Caki2 (cell line): ENCODE measurements at places on chromosomes 6 and 20. TPM values are rescaled to one million over a fixed set of nuclear protein-coding genes. Genes with fewer than 3 reads are reported as not detected.

Gene PMEPA1
- 68.1 and 97.6 TPM in 2 replicates for total RNA-seq

Gene RAET1L
- total RNA-seq: not detected in 2 replicates

Gene CST2
- total RNA-seq: 240 and 270 TPM in 2 replicates

Gene PACSIN1
- not detected in 2 replicates for total RNA-seq

Gene DBNDD2
- total RNA-seq: 2.5 and 21.5 TPM in 2 replicates

Gene ZNF165
- total RNA-seq: 2.1 and 2.4 TPM in 2 replicates

Gene KIAA1755
- total RNA-seq: 0.20 TPM in 1 of 2 replicates, not detected in the other

Gene RAD21L1
- 0.57 and 0.67 TPM in 2 replicates for total RNA-seq

Gene DST
- total RNA-seq: 62.2 and 71.2 TPM in 2 replicates

Gene ENPP5
- 0.09 and 0.74 TPM in 2 replicates for total RNA-seq

Gene TCP11
- total RNA-seq: 2.0 TPM in 1 of 2 replicates, not detected in the other

Gene CST8
- not detected in 2 replicates for total RNA-seq

Gene MCHR2
- not detected in 2 replicates for total RNA-seq

Gene CTAGE9
- not detected in 2 replicates for total RNA-seq

Gene NOX3
- total RNA-seq: not detected in 2 replicates

Gene PGC
- total RNA-seq: 5.8 TPM in 1 of 2 replicates, not detected in the other

Gene NKX2-2
- total RNA-seq: not detected in 2 replicates

Gene DHX16
- 31.4 and 37.5 TPM in 2 replicates for total RNA-seq

Gene ADGRF1
- 52.7 and 53.6 TPM in 2 replicates for total RNA-seq

Gene CST4
- total RNA-seq: 16.1 and 28.3 TPM in 2 replicates

Gene APCDD1L
- not detected in 2 replicates for total RNA-seq

Gene PNISR
- 7.1 and 11.8 TPM in 2 replicates for total RNA-seq

Gene FLRT3
- 36.7 and 56.1 TPM in 2 replicates for total RNA-seq

Gene GRIK2
- 0.03 TPM in 1 of 2 replicates, not detected in the other for total RNA-seq

Gene C6orf52
- 1.7 TPM in 1 of 2 replicates, not detected in the other for total RNA-seq

Gene UNC5CL
- total RNA-seq: 1.1 and 4.4 TPM in 2 replicates

Gene WFDC8
- total RNA-seq: not detected in 2 replicates

Gene DEFB118
- total RNA-seq: not detected in 2 replicates

Gene PPIL1
- 47.4 and 76.1 TPM in 2 replicates for total RNA-seq

Gene RCAN2
- 1.8 TPM in 1 of 2 replicates, not detected in the other for total RNA-seq

Gene PAK5
- total RNA-seq: not detected in 2 replicates

Gene NNAT
- not detected in 2 replicates for total RNA-seq

Gene TFAP2D
- total RNA-seq: not detected in 2 replicates

Gene SDCBP2
- 1.9 and 3.2 TPM in 2 replicates for total RNA-seq

Gene BANF2
- not detected in 2 replicates for total RNA-seq

Gene DDX43
- 3.5 and 4.5 TPM in 2 replicates for total RNA-seq

Gene TRIM31
- total RNA-seq: 0.71 and 3.0 TPM in 2 replicates

Gene FKBP1C
- 0.10 and 0.17 TPM in 2 replicates for total RNA-seq

Gene LY6G6C
- total RNA-seq: not detected in 2 replicates

Gene C6orf15
- not detected in 2 replicates for total RNA-seq

Gene MMP24
- 14.3 and 17.1 TPM in 2 replicates for total RNA-seq

Gene HLA-DRB1
- 0.17 TPM in 1 of 2 replicates, not detected in the other for total RNA-seq

Gene OR2B3
- total RNA-seq: not detected in 2 replicates

Gene BTN1A1
- 0.47 TPM in 1 of 2 replicates, not detected in the other for total RNA-seq
